ENCODE measurements at places on chromosomes 16 and 17.

- DNase-seq, result peak; percentile 60
Measured at GRCh38 chr17:4577386-4577993, 6.8 kb upstream of the SMTNL2 start.

DNA sequence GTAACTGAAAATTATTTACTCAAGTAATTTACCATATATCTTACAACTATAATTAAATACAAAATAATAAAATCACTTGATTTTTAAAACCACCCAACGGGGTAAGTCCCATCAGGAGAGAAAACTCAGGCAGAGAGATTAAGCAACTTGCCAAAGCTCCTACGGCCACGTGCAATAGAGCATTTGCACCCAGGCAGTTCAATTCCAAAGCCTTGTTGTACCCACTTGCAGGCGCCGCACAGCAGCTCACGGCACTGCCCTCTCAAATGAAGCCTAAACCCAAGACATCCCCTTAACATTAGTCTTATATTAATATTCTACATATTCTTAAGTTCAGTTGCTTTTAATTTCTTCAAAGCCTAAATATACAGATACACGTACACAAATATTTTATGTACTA, 75.7 kb downstream of the SPAG9 start:
- DNase-seq, result no peak

DNA sequence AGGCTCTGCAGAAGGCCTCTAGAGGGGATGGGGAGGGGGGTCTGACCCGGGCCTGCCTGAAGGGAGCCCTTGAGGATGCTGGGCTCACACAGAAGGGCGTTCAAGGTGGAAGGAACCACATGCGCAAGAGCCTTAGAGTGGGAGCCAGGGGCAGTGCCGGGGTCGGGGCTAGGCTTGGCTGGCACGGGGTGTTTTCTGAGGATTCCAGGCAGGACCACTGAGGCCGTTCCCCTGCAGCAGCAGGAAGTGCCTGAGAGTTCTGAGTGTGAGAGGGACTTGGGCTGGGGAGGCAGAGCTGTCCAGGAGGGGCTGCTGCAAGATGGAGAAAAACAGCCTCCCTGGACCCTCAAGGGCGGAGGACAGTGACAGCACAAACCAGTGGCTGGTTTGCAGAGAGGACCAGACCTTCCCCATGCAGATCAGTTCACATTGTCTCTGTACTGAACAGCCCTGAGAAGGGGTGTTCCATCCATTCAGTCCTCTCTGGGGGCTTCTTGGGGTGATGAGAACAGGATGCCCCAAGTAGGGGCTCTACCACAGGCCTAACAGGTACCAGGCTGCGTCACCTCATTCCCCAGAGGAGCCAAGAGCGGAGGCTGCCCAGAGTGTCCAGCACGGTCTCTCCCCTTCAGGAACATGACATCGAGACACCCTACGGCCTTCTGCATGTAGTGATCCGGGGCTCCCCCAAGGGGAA, 3.4 kb downstream of the NDRG4 start:
- no peak for DNase-seq

DNA sequence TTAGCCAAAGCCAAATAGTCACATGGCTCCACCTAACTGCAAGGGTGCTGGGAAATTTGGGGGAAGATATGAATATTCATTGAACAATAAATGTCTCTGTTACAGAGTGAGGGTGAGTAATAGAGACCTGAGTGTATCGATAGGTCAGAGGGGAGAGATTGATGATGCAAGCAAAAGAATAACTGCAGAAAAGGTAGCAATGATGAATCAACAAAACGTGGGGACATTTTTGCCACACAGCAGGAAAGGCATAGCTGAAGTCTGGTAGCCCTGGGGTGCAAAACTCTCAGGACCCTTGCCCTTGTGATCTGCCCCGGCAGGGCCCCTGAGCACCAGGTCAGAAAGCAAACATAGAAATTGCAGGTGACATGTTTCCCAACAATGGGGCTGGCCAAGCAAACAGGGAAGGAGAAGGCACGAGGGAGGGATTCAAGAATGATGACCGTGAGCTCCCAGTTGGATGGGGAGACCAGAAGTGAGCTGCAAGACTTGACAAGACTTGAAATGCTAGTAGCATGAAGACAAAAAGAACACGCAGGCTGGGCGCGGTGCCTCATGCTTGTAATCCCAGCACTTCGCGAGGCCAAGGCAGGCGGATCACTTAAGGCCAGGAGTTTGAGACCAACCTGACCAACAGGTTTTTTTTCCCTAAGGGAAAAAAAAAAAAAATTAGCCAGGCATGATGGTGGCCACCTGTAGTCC, 12.7 kb upstream of the HERPUD1 start:
- no peak for DNase-seq

GRCh38 chr16:50600582-50601283, 52.5 kb downstream of the NKD1 start:
- DNase-seq, result no peak

DNA sequence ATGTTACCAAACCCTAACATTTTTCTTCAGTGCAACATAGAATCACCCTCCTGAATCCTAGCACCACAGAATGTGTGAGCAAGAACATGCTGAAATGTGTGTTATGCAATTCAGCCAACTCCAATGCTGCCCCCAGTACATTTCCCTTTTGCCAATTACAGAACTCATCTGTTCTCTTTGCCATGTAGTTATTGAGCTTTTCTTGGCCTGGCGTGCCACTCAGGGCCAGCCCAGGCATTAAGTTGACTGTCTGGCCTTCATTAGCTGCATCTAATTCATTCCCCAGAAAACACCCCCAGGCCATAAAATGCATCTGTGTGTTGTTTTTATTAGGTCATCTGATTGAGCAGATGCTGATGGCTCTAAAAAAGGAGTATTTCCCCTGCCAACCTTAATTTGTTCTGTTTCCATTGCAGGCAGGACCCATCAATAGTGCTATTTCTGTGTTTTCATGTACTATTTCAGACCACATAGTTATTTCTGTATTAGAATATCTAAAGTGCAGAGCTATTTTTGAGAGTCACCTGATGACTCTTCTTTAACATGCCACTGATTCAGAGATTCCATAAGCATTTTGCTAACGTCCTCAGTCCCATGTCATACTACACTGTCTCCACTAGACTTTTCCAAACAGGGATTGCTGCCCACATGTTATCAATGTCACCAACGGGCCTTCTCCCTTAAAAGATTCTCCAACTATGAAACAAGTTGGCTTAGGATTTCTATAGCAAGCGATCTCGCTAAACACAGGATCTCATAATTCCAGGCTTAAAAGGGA, 969.7 kb downstream of the CDH11 start:
- peak; percentile 73 for DNase-seq

- DNase-seq, result no peak
Measured at GRCh38 chr17:82734987-82735866, at the start of gene FN3K. FN3K (plus strand) TSS chr17:82735615; CDS start chr17:82735637, 22 bp downstream.

GRCh38 chr16:10640934-10641333, 53.8 kb downstream of the TEKT5 start:
- no peak for DNase-seq

DNA sequence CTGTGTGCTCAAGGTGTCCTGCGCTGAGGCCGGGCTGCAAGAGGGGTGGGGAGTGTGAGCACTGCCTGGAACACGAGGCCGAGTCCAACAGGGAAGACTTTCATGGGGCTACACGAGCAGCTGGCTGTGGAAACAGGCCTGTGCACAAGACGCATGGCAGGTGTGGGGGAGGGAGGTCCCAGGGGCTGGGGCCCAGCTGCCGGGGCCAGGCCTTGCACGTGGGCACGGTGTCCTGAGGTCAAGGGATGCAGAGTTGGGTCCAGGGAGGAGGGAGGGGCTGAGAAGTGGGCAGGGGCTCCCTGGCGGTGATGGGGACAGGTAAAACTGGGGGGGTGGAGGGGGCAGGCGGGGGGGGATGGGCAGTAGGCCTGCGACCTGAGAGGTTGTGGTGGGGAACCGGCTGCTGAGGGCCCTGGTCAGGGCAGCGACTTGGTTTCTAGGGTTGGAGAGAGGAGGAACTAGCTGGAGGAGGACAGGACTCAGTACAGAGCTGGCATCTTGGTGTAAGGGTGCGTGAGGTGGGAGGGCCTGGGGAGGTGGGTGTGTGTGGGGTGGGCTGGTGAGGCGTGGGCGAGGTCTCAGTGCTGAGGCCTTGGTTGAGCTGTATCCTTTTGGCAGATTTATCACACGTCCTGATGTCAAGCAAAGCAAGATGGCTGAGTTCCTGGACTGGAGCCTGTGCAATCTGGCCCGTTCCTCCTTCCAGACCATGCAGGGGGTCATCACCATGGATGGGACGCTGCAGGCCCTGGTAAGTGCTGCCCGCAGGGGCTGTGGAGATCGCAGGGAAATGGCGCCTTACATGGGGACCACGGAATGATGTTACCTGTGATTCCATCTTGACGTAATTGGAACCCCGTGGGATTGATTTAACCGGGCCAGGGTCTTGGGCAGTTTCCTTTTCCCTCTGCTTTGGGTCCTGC, 29.4 kb downstream of the TBCD start:
- DNase-seq, result peak; percentile 50

DNA sequence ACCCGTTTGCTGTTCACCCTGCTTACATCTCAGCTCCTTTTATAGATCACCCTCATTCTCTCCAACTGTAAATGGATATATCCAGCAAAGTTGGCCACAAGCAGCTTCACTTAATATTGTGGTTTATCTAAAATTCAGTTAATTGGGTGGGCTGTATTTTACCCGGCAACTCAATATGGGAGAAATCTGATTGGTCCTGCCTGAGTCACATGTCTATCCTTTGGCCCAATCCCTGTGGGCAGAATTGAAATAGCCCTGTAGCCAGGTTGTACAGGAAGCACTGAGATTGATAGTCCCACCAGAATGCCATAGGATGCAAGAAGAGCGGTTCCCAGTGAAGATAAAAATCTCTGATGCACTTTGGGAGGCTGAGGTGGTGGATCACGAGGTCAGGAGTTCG, 73.2 kb downstream of the AIPL1 start:
- no peak for DNase-seq

All from SJCRH30 (cell line).